ENCODE measurements at places on chromosomes 2 and 18. TPM values are rescaled to one million over a fixed set of nuclear protein-coding genes. Genes with fewer than 3 reads are reported as not detected.

DNA sequence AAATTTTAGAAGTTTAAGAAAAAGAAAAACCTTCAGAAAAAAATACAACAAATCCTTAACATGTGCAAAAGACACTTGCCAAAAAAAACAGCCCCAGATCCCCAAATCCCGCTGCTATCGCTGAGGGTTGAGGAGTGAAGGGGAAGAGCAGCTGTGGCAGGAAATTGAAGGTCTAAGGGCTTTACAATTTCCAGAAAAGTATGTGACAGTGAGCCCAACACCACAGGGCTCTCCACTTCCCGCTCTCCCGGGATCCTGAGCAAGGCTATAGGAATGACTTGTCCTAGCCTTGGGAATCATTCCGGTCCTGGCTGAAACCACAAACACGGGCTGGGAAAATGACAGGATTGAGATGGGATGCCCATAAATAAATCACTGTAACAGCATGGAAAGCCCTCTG, 191.4 kb downstream of the TMEM163 start:
- no peak for DNase-seq
- no peak overlapping the region for H3K4me3 ChIP-seq
- H3K36me3 ChIP-seq, result no peaks in the 10 kb centered on the region
- no peaks in the 10 kb centered on the region for H3K4me1 ChIP-seq
- H3K27me3 ChIP-seq, result no peaks in the 10 kb centered on the region
- H3K27ac ChIP-seq, result no peak overlapping the region

DNA sequence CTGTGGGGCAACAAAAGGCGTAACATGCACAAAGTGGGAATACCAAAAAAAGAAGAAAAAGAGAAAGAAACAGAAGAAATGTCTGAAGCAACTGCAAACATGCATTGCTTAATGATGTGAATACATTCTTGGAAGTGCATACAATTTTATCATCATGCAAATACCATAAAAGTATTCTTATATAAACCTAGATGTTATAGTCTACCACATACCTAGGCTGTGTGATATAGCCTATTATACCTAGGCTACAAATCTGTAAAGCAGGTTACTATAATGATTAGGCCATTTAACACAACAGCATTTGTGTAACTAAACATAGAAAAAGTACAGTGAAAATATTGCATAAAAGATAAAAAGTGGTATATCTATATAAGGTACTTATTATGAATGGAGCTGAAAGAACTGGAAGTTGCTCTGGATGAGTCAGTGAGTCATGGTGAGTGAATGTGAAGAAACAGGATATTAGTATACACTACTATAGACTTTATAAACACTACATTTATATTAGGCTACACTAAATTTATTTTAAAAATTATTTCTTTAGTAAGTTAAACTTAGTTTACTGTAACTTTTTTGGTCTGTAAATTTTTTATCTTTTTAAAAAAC, 319.4 kb upstream of the KCNH7 start:
- no peak for DNase-seq
- no peaks in the 10 kb centered on the region for H3K27me3 ChIP-seq
- no peak overlapping the region for H3K4me3 ChIP-seq
- H3K36me3 ChIP-seq, result no peaks in the 10 kb centered on the region

DNA sequence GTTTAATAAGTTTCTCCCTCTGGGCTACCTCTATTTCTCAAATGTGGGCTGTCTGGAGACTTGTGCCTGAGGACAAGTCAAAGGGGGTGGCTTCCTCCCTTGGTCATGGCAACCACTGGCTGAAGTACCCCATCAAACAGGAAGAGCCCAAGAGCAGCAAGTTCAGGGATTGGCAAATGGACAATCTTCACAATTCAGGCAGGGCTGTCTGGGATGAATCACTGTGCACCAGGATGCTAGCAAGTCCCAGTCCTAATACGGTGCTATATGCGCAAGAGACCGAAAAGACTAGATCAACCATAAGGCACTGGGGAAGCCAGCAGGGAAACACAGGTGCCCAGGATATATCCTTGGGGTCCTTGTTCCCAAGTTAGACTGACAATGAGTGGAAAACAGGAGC, 75.5 kb downstream of the ANTXR1 start:
- H3K4me1 ChIP-seq, result peaks cover 31% of the 10 kb centered on the region
- H3K27me3 ChIP-seq, result no peaks in the 10 kb centered on the region
- H3K4me3 ChIP-seq, result no peak overlapping the region
- peaks cover 17% of the 10 kb centered on the region for H3K36me3 ChIP-seq

DNA sequence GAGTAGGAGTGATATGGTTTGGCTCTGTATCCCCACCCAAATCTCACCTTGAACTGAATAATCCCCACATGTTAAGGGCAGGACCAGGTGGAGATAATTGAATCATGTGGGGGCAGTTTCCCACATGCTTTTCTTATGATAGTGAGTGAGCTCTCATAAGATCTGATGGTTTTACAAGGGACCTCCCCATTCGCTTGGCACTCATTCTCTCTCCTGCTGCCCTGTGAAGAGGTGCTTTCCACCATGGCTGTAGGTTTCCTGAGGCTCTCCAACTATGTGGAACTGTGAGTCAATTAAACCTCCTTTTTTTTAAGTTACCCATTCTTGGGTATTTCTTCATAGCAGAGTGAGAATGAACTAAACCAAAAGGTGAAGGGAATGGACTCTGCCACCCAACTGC, 207.5 kb downstream of the LOXHD1 start:
- no peak overlapping the region for H3K27ac ChIP-seq
- H3K36me3 ChIP-seq, result no peaks in the 10 kb centered on the region
- H3K27me3 ChIP-seq, result no peaks in the 10 kb centered on the region
- no peaks in the 10 kb centered on the region for H3K4me1 ChIP-seq
- DNase-seq, result no peak

DNA sequence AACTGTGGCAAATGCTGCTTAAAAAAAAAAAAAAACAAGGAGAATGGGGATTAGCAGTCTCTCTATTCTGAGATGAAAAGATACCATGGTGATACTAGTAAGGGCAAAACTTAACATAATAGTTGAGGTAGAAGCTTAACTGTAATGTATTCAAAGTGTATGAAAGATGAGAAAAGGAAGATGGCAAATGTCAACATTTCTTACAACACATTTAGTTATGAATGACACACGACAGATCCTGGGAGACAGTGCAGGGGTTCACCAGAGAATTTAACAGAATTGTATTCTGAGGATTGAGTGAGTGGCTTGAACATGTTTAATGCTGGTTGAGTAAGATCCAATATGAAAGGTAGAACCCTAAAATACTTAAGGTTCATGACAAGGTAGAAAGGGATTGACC, 52.7 kb downstream of the CUL3 start:
- peaks cover 22% of the 10 kb centered on the region for H3K36me3 ChIP-seq
- H3K27ac ChIP-seq, result no peak overlapping the region
- no peaks in the 10 kb centered on the region for H3K4me1 ChIP-seq
- no peak overlapping the region for H3K4me3 ChIP-seq
- H3K27me3 ChIP-seq, result no peaks in the 10 kb centered on the region

DNA sequence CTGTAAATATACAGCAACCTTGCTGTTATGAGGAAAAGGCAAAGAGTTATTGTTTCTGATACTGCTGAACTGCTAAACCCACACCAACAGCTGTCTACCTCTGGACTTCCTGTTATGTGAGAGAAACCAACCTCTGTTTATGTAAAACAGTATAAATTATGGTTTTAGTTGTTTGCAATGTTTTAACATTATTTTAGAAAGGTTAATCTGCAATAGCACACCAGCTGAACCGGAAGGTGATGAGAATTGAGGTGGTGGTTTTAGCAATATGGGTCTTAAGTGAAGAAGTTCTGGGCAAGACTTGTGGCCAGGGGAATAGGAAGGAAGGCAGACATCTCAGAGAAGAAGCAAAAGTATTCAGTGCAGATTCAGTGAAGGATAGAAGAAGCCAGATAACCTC, 237.8 kb downstream of the PLCL1 start:
- no peak overlapping the region for H3K27ac ChIP-seq
- DNase-seq, result no peak
- H3K27me3 ChIP-seq, result no peaks in the 10 kb centered on the region
- peaks cover 7% of the 10 kb centered on the region for H3K4me1 ChIP-seq

DNA sequence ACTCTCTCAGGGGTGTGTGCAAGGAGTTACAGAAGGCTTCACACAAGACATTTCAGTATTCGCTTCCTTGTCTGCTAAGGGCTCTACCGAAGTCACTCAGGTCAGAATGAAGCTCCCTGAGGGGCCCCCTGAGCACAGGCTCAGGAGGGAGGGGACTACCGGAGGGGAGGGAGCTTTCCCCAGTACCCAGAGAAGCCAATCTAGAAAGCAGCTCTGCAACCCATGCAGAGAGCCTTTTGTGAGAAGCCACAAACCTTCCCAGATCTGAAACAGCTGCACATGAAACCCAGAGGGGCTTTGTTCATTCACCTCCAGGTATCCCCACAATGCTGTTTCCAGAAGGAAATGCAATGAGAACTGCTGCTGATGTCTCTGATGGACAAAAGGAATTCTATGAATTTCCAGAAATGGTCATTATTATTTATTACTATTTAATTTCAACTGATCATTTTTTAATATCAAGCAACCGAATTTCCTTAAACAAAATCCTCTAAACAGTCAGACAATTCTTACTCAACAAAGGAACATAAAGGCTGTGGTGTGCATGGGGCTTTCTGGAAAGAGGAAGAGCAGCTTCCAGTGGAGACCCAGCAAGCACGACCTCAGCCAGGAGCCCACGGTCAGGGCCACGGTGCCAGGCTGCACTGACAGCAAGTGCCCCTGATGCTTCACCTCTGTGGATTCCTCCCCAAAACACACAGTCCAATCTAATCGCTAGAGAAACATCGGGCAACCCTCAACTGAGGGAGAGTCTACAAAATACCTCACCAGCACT, 42.0 kb downstream of the NDUFA10 start:
- H3K27ac ChIP-seq, result no peak overlapping the region
- DNase-seq, result no peak

- H3K4me3 ChIP-seq, result no peak overlapping the region
- no peak overlapping the region for H3K27ac ChIP-seq
- H3K36me3 ChIP-seq, result no peaks in the 10 kb centered on the region
These were observed 986.0 kb downstream of the DSC3 start for GRCh38 chr18:30056528-30056927.

DNA sequence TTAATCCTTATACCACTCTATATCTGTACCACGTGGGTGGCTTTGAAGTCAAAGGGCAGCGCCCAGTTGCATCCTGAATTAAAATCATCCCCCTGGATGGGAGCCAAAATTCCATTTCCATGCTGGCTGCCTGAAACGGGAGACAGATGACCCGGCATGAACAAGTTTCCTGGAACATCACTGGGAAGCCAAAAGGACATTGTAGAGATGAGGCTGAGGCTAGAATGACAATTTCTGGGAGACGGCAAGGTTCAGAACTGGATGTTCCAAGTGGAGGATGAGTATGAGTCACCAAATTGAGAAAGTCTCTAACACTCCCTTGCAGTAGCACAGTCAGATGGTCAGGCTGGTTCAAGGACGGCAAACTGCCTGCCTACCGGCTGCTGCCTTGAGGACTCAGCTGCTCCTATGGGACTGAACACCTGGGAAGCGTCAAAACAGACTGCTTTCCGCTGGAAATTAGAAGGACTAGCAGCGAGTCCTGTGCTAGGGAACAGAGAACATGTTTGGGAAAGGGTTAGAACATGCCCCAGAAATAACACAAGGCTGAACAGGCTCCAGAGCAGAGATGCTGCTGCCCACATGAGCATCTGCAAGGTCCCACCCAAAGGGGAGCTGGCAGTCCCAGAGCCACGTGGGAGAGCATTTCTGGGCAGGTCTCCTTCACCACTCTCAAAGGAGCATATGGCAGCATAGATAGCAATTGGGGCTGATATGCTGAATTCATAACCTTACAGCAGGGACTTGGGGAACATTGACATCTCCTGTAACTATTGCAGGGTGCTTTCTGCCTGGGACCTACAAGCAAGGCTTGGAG, 32.0 kb downstream of the YPEL5 start:
- no peak overlapping the region for H3K27ac ChIP-seq
- peaks cover 17% of the 10 kb centered on the region for H3K4me1 ChIP-seq
- no peaks in the 10 kb centered on the region for H3K27me3 ChIP-seq
- no peak for DNase-seq
- no peak overlapping the region for H3K4me3 ChIP-seq

DNA sequence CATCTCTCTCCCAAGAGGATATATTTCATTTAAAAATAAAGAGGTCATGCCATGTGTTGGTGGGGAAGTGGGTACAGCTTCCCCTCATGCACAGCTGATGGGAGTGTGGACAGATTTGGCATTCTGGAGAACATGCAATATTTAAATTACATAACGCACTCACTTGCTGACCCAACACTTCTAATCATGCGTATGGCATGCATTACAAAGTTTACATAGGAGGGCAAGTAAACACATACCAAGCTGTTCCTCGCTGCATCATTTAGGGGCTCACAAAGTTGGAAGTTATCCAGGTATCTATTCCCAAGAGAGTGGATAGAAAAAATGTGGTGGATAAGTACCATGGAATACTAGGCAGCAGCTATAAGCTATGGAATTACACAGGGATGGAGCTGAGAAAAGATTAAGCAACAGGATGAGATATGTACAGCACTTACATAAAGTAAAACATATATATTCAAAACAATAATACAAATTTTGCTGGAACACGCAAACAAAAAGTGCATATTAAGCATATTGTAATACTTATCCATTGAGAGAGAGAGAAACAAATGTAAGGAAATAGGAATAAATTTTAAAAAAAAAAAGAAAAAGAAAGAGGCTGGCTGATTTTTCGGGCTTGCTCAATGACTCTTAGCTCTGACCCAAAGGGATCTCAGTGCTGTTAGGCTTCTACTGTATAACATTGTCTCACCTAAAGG, 11.0 kb downstream of the CYP1B1 start:
- DNase-seq, result no peak
- H3K4me3 ChIP-seq, result no peak overlapping the region
- H3K4me1 ChIP-seq, result no peaks in the 10 kb centered on the region
- no peak overlapping the region for H3K27ac ChIP-seq

DNA sequence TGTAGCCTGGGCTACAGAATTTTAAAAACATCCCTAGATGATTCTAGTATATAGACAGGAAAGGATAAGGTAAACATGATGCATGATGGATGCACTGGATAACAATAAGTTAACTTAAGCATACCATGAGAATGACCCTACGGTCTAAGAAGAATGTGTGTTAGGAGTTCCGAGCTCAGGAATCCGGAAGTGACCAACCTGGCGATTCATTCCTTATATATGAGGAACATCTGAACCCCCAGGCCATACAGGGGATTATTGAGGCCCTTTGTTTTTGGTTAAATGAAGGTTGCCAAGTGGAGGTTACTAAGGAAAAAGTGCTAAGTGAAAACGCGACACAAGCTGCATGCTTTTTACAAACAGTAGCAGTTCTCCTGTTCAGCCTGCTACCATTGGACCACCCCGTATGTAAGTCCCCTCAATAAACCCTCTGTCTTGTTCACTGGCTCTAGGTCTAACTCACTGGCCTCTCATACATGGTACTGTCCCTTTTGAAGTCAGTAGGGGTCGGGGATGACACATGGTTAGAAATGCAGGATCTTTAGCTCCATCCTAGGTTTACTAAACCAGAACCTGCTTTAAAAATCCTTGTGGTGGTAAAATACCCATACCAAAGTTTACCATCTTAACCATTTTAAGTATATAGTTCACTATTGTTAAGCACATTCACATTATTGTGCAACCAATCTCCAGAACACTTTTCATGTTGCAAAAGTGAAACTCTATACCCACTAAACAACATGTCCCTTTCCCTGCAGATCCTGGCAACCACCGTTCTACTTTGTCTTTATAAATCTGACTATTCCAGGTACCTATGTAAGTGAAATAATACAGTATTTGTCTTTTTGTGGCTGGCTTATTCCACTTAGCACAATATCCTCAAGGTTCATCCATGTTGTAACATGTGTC, 111.0 kb upstream of the MAP4K3 start:
- no peak overlapping the region for H3K27ac ChIP-seq
- H3K36me3 ChIP-seq, result no peaks in the 10 kb centered on the region
- no peaks in the 10 kb centered on the region for H3K4me1 ChIP-seq

Gene RFTN2
- 1.1 TPM for polyA plus RNA-seq

Gene CYTIP
- 0.38 TPM for polyA plus RNA-seq

Gene CFAP65
- not detected for polyA plus RNA-seq

Gene WDPCP
- polyA plus RNA-seq, result 6.2 TPM

Measured in heart left ventricle (tissue), 16 donors.